ENCODE measurements at places on chromosomes 3 and 15.

GRCh38 chr15:88487796-88488523, 20.5 kb downstream of the MRPS11 start:
- no peak for DNase-seq

- DNase-seq, result no peak
Measured at GRCh38 chr3:126845920-126846715, 136.8 kb upstream of the PLXNA1 start.

DNA sequence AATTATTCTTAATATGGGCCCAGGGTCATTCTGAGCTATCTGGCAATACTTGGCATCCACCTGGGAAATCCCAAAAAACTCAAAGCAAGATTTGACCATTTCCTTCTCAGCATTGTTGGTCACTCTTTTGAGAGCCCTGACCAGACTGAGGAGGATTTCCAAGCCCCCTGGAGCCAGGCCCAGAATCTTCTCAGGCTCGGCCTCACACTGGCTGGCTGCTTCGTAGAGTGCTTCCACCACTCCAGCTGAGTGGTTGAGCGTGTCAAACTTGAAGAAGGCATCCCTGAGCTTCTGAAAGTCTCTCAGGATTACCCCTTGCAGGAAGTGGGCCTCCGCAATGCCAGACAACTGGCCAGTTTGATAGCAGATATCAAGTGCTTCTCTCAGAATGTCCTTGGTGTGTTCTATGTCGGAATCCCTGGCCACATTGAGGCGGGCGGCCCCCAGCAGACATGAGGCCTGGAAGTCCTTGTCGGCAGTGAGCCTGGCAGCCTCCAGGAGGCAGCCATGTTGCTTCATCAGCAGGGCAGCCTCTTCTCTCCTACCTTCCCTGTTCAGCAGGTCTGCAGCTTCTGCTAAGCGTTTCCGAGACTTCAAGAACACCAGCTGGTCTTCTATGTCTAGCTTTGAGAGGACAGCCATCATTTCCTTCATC, 68.9 kb upstream of the DCLK3 start:
- DNase-seq, result no peak

- DNase-seq, result no peak
Measured at GRCh38 chr15:42493679-42494078, 1.8 kb upstream of the SNAP23 start.

GRCh38 chr15:52529341-52529924, 753 bp upstream of the MYO5A start:
- peak; percentile 1 for DNase-seq

GRCh38 chr15:68643216-68643830, 64.5 kb downstream of the CORO2B start:
- DNase-seq, result no peak

- no peak for DNase-seq
Measured at GRCh38 chr3:134652886-134653630, 2.2 kb upstream of the KY start.

- DNase-seq, result no peak
Measured at GRCh38 chr3:151630938-151631441, 102.7 kb upstream of the AADACL2 start.

DNA sequence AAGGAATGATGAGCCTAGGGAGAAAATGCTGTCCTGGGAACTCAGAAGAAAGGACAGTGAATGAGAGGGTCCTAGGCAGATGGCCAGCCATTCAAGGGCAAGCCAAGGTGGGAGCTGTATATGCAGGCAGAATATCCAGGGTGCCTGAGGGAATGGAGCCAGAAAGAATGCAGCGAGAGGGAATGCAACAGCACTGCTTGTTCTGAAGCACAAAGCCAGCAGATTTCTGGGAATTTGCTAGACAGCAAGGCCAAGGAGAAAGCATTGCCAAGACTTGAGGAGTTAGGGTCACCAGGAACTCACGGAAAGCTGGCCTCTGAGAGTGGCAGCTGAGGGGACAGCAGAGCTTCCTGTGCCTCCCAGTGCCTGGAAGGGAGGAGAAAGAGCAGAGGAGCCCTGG, 200.6 kb downstream of the MYRIP start:
- no peak for DNase-seq

GRCh38 chr3:127114337-127115070, 78.4 kb upstream of the PRR23E start:
- no peak for DNase-seq

GRCh38 chr3:120299403-120299802, 14.4 kb upstream of the GPR156 start:
- no peak for DNase-seq

- DNase-seq, result no peak
Measured at GRCh38 chr3:124781476-124782376, 51.5 kb downstream of the UMPS start.

- DNase-seq, result no peak
Measured at GRCh38 chr3:71345429-71346040, 238.0 kb downstream of the FOXP1 start.

DNA sequence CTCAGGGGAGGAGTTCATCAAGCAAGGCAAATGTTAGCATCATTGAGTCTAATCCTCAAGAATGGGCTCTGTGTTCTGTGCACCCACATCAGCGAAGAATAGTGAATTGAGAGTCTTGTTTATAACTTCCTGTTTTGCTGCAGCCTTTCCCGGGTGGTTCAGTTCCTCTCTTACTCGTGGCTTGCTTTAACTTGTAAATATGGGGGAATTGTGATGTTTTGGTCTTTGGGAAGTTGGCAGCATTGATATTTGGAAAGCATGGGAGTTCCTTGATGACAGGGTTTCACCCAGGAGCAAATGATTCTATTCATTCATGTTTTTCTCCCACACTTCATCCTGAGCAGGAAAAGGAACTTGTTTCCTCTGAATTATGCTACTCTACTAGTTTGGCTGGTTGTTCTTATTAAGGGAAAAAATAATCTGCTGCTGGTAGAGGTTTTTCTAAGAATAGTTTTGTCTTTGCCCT, 40.4 kb downstream of the GPD1L start:
- no peak for DNase-seq

DNA sequence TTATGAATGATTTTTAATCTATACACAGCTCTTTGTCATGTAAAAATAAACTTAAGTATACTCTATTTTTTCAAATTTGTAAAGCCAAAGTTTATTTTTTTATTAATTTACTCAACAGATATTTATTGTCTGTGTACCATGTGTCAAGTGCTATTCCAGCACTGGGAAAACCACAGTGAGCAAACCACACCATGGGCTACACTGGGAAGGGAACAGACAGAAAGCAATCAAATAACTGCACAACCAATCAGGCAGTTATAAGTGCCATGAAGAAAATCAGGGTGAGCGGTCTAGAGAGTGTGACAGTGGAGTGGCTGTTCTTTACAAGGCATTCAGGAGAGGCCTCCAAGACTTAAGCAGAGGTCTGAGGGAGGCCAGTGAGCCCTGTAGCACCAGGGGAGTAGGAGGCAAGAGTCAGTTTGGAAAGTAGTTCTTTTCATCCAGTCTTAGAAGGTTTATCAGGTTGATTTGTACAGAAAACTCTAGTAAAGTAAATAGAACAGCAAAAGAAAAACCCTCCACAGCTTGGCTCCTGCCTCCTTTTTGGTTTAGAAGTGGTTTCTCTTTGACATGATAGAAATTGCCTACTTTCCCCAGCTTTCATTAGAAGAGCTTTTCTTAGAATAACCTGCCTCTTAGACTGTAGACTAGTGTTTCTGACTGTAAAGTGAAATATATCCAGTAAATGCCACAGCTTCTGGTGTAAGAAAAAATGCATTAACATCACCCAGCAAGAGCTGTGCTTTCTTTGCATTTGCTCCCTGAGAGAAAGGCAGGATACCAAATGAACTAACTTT, 13.7 kb downstream of the EIF2AK4 start:
- DNase-seq, result no peak

- no peak for DNase-seq
Measured at GRCh38 chr15:82845686-82846085, 36.3 kb downstream of the WHAMM start.
